Lung (tissue), 17 donors: ENCODE measurements at places on chromosomes 4 and X. TPM values are rescaled to one million over a fixed set of nuclear protein-coding genes. Genes with fewer than 3 reads are reported as not detected.
A peak's percentile ranks its signal among the peaks of the same experiment; 100 is the strongest.

GRCh38 chr4:176902710-176903323, 110.1 kb upstream of the VEGFC start:
- DNase-seq: no peak

- no peak for DNase-seq
These were observed 66.2 kb upstream of the PGRMC2 start for GRCh38 chr4:128353791-128354190.

GRCh38 chr4:156961196-156962057, 10.2 kb downstream of the PDGFC start:
- DNase-seq: no peak

GRCh38 chrX:135112743-135113142, 7.6 kb downstream of the ETDB start:
- no peak for DNase-seq

INTU gene
- polyA plus RNA-seq: 5.0 TPM

TLR6 gene
- polyA plus RNA-seq: 0.53 TPM

DNA sequence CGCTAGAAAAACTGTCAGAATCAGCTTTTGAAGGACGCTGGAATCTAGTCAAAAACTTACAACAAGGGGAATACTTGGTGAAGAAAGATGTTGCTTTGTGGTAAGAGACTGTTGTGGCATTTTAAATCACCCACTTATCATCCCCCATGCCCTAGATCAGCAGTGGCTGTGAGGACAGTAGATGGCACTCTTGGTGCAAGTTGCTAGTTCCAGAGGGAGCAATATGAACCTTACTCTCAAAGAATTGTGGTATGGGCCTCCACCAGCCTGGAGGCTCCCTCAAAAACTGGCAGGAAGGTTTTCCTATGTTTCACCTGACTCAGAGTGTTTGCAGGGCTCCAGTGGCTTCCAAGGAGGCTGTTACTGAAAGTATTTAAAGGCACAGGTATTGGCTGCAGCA, 37.7 kb upstream of the SLC16A2 start:
- peak; percentile 49 for DNase-seq

- peak; percentile 71 for DNase-seq
These were observed 323.6 kb upstream of the DIPK2B start for GRCh38 chrX:45524296-45524695.

GABRG1 gene
- polyA plus RNA-seq: not detected

DNA sequence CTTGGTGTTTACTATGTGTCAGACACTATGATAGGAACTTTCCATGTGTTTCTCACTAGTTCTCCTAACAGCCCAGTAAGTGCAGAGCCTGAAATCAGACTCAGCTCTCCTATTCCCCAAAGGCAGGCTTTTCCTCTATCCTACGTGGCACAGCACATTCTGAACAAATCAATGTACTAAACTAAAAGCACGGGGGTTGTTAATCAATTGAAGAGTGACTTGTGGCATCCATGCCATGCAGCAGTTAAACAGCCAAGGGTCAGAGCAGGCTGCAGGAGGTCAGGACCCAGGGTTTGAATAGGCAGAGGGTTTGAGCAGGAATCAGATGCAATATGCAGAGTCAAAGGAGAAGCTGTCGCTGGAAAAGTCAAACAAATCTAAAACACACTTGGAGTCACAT, 289.7 kb upstream of the LDB2 start:
- no peak for DNase-seq

TMSB15C gene
- 0.26 TPM for polyA plus RNA-seq

GRCh38 chr4:20889901-20890300, 189.6 kb downstream of the PACRGL start:
- no peak for DNase-seq

DNA sequence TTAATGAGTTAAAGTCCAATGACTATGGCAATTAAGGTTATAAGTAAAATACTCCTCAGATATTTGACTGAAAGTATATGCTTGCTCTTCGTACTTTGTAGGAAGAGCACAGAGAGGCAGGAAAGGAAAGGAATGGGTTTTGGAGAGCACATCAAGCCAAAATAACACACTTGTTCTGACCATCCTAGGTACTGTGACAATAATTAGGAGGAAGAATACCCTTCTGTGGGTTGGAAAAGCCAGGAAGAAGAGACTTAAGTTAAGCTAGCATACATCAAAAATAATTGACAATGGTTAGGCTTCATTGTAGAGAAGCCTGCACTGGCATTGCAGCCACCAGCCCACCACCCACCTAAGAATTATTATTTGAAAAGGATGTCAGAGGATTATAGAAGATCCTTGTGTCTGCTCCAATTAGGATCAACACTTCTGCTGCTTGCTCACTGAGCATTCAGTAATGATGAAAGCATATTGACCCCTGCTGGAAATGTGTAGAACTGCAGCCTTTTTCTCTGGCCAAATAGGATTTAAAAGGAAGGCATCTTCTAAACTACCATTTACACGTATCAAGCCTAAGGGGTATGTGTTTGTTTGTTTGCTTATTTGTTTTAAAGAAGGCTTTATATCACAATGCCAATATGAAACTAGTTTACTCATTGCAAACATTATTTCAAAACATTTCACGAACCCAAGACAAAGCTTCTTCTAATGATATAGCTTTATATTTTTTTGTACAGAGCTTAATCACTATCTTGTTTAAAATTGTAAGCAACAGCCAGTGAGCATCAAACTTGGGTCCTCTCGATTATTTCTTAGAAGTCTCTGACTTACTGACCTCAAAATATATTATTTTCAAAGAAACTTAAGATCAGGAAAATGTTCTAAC, 286.2 kb upstream of the TET2 start:
- peak; percentile 62 for DNase-seq

DNA sequence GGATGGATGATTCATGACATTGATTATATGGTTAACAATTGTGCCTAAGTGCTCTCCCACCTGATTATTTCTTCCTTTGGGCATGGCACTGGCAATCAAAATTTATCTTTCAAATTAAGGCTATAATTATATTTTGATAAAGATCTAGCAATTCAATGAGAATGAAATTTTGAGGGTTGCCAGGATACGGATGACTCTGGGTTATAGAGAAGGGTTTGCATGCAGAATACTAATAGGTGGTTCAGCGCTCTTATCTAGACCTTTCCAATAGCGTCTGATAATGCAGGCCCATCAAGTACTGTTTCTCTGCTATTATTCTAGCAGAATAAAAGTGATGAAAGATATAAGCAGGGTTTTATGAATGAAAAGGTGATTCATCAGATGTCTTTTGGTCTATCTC, 74.9 kb upstream of the SCML1 start:
- DNase-seq: no peak

GRCh38 chrX:48490661-48491060, 14.7 kb downstream of the FTSJ1 start:
- DNase-seq: no peak

MAMLD1 gene
- 2.7 TPM for polyA plus RNA-seq

- no peak for DNase-seq
These were observed 8.0 kb downstream of the ZNF827 start for GRCh38 chr4:145930592-145930991.

- no peak for DNase-seq
These were observed 707 bp upstream of the OTUD4 start for GRCh38 chr4:145181091-145181501.

DNA sequence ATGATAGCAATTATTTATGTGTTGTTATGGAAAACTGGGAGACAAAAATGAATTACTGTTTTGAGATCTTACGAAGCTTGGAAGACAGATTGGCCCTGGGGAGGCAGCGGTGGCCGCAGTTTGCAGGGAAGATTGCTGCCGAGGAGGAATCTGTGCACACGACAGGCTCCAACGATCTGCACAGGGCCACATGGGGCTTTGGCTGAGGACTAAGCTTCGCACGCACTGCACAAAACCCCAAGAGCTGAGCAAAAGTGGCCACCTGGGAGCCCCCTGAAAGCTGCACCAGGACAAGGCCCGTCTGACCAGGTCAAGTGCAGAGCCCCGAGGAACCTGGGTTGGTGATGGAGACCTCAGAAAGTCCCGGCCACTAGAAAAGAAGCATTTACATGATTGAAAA, 5.2 kb upstream of the PDE6B start:
- DNase-seq: no peak

DNA sequence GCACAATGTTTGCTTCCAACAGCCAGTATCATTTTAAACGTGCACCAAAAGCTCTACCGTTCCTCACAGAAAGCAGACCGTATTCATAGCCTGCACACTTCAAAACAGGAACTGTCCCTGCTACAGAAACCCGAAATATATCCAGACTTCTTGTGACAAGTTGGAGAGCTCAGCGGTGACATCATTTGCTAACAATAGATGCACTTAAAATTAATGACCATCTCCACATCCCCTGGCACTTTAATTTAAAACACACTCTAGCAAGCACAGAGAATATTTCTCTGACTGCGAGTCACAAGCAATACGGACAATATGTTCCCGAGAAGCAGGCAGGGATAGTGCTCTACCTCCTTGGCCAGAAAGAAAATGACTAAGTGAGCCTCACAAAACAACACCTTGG, 2.5 kb downstream of the NYX start:
- peak; percentile 54 for DNase-seq

DNA sequence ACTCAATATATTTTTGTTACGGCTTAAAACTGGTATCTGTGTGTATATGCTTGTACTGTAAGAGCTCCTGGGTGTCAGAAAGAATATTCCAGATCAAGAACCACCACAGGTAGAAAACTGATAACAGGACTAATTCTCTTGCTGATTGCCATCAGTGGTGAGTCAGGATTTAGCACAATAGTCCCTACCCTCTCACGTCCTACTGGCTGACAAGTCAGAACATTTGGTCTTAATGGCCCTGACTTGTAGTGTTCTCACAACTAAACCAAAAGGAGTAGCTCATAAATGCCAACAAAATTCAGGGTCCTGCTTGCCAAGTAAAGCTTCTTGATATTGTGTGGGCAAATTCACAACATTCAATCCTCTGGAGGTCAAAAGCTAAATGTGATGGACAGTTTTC, 105.2 kb upstream of the MAB21L2 start:
- DNase-seq: no peak

GRCh38 chr4:14744346-14744745, 257.9 kb upstream of the CPEB2 start:
- no peak for DNase-seq

GRCh38 chrX:125306335-125306866, 13.3 kb upstream of the TEX13C start:
- DNase-seq: no peak

- DNase-seq: peak; percentile 67
These were observed 71.6 kb downstream of the MCUB start for GRCh38 chr4:109631532-109632108.

GRCh38 chrX:17633546-17633945, 103.7 kb upstream of the SCML1 start:
- no peak for DNase-seq

DNA sequence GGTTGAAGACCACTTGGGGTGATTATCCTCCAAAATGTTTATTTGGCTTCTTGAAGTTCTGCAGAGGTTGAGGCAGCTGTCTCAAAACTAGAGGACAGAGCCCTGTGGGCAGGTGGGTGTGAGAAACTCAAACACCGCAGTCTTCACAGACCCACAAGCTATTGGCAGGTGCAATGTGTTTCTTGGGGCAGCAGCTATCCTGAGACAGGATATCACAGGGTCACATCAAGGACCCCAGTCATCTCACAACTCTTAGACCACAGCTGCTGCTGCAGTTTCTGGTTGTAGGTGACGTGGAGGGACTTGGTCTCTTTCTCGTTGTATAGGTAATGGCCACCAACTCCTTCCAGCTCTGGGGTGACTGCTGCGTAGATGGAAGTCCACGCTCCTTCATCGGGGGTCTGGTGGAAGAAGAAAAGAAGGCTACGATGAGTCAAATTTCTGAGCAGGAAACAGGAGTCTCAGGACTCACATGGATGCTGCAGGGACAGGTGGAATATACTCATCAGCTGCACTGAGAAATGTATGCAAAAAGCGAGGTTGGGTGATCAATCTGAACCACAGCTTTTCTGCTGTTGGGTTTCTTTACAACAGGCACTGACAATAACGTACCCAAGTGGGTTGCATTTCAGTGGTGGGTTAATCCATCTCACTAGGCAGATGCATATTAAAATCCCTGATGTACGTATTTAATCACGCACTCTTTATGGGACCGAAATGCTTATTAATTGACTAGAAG, 279.8 kb downstream of the DHRSX start:
- no peak for DNase-seq

SPANXB1 gene
- polyA plus RNA-seq: not detected

GRCh38 chr4:20395160-20395773, 143.6 kb downstream of the SLIT2 start:
- peak; percentile 24 for DNase-seq

GLRB gene
- polyA plus RNA-seq: 0.96 TPM

GRCh38 chr4:24278693-24279092, 305.7 kb downstream of the DHX15 start:
- DNase-seq: no peak

DNA sequence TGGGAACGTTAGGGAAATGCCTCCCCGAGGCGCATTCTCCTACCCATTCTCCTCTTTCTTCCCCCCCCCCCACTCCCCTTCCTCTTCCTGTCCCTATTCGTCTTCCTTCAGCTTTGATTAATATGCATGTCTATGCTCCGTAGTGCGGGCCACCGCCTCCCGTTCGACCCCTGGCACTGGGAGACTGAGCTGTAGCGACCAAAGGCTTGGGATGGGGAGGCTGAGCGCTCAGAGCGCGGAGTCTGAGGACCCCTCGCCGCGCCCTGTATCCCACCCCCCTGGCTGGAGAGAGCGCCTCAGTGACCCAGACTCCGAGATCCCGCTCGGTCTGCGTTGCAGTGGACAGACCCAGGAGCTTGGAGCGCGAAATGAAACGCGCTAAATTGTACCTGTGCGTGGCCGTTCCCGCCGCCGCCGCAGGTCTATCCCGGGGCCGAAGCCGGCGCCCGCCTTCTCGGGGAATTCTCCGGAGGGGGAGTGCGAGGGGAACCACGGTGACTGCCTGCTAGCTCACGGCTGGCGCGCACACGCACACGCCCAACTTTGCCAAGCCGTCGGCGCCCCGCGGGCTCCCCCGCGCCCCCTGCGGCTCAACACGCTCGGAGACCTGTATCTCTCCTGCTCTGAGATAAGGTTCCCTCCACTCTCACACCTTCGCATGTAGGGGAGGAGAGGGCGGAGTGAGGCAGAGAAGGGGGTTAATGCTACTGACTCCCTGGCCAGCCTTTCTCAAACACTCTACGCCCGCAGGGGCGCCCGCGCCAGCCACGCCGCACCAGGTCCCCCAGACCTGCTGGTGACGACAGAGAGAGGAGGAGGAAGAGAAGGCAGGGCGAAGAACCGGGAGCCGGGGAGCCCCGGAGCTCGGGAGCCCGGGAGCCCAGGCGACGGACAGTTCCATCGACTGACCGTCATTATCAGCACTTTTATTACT, 1.5 kb upstream of the PTCHD1 start:
- no peak for DNase-seq

DNA sequence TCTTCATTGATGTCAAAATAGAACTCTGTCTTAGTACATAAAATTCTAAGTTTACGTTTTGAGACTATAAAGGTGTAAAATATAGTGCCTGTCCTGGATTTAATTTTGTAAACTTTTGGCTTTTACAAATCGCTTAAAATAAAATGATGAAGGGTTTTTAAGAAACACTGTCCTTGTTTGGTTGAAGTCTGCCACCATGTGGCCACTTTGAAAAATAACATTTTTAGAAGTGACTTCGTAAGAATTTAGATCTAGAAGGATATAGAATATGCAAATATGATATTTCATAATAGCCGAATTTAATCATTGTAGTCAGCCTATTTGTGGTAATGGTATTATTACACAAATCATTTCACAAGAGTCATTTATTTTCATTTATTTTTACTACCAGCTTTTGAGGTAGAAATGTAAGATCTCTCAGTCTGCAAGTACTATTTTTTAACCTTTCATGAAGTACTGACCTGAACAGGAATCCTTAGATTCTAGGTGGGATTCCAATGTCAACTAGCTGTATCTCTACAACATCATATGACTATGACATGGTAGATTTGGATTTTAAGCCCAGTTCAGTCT, 31.0 kb upstream of the FAT4 start:
- DNase-seq: peak; percentile 43

TRIM60 gene
- not detected for polyA plus RNA-seq

DDX53 gene
- not detected for polyA plus RNA-seq

TLR8 gene
- 0.91 TPM for polyA plus RNA-seq
